GM23248 (cell line): ENCODE measurements at places on chromosomes 6 and 20. TPM values are rescaled to one million over a fixed set of nuclear protein-coding genes. Genes with fewer than 3 reads are reported as not detected.

DNA sequence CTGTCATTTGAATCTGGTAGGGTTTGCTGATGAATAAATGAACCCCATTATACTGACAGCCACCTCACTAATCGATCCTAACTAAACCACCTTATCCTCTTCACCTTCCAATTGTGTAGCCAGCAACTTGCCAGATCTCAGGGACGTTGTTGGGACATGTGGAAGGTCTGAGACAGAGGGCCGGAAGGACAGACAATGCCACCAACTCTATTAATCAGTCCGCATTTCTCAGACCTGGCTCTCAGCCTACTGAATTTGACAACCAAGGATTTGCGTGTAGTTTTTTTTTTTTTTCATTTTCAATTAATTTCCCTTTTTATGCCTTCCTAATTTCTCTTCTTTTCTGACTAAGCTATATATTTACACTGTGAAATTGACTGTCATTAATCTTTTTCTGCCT is 122.5 kb downstream of the CARMIL1 start:
- no peak overlapping the region for H3K4me3 ChIP-seq
- H3K27me3 ChIP-seq: no peaks in the 10 kb centered on the region
- DNase-seq: no peak
- no peaks in the 10 kb centered on the region for H3K4me1 ChIP-seq
- no peaks in the 10 kb centered on the region for H3K36me3 ChIP-seq

- H3K36me3 ChIP-seq: no peaks in the 10 kb centered on the region
- no peak overlapping the region for H3K4me3 ChIP-seq
- H3K4me1 ChIP-seq: no peaks in the 10 kb centered on the region
- DNase-seq: no peak
- H3K27ac ChIP-seq: no peak overlapping the region
Measured at GRCh38 chr20:37501940-37502339, 19.1 kb upstream of the NNAT start.

FOXC1 gene
- total RNA-seq: 11.1 and 13.2 TPM in 2 replicates

DNA sequence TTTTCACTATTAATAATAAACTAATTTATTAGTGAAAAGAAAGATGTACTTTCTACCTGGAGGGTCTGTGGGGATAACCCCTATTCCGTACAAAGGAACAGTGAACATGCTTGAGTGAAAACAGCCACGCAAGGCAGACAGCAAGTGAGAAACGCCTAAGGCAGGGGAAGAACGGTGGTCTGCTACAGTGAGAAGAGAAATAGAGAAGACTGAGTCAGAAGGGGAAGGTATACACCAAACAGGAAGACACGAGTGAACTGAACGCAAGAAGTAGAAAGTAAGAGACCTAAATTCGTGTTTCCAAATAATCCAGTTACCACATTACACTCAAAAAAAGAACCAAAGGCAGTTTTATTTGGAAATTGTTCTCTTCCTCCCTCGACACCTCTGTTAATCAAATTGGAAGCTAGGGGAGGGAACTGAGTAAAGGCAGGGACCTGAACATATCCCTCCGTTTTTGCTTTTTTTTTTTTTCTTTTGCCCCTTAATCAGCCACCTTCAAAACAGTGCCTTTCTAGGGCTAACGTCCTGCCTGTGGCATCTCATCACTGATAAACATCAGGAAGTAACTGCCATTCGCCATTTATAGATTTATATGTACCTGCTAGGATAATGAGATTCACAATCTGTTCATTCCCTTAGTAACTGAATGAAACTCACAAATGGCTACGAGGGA is 48.9 kb downstream of the ATXN1 start:
- no peaks in the 10 kb centered on the region for H3K36me3 ChIP-seq
- H3K4me1 ChIP-seq: peaks cover 20% of the 10 kb centered on the region
- H3K27ac ChIP-seq: peak overlapping the region; percentile 92
- no peaks in the 10 kb centered on the region for H3K27me3 ChIP-seq
- H3K4me3 ChIP-seq: peak overlapping the region; percentile 62

- no peaks in the 10 kb centered on the region for H3K36me3 ChIP-seq
- no peak for DNase-seq
- no peak overlapping the region for H3K4me3 ChIP-seq
- H3K27me3 ChIP-seq: peaks cover 28% of the 10 kb centered on the region
Measured at GRCh38 chr20:11248011-11248409, 574.2 kb upstream of the JAG1 start.

GRCh38 chr6:4308364-4308763 is 173.0 kb upstream of the ECI2 start:
- peaks cover 13% of the 10 kb centered on the region for H3K4me1 ChIP-seq
- H3K4me3 ChIP-seq: no peak overlapping the region
- DNase-seq: peak; percentile 25

GRCh38 chr6:142960098-142960497 is 15.1 kb upstream of the HIVEP2 start:
- no peaks in the 10 kb centered on the region for H3K27me3 ChIP-seq
- no peak overlapping the region for H3K27ac ChIP-seq
- H3K36me3 ChIP-seq: no peaks in the 10 kb centered on the region
- H3K4me3 ChIP-seq: no peak overlapping the region
